ENCODE measurements at places on chromosomes 5 and 9. TPM values are rescaled to one million over a fixed set of nuclear protein-coding genes. Genes with fewer than 3 reads are reported as not detected.

- no peaks in the 10 kb centered on the region for H3K27me3 ChIP-seq
- no peaks in the 10 kb centered on the region for H3K4me1 ChIP-seq
- no peak for DNase-seq
- H3K36me3 ChIP-seq = no peaks in the 10 kb centered on the region
- H3K27ac ChIP-seq = no peak overlapping the region
- H3K4me3 ChIP-seq = no peak overlapping the region
Observed at GRCh38 chr9:108850293-108850897, 5.4 kb downstream of the ACTL7B start.

- no peak overlapping the region for H3K27ac ChIP-seq
- peaks cover 8% of the 10 kb centered on the region for H3K4me1 ChIP-seq
- H3K4me3 ChIP-seq = no peak overlapping the region
- no peaks in the 10 kb centered on the region for H3K27me3 ChIP-seq
Observed at GRCh38 chr5:39167972-39168342, 51.4 kb downstream of the FYB1 start.

DNA sequence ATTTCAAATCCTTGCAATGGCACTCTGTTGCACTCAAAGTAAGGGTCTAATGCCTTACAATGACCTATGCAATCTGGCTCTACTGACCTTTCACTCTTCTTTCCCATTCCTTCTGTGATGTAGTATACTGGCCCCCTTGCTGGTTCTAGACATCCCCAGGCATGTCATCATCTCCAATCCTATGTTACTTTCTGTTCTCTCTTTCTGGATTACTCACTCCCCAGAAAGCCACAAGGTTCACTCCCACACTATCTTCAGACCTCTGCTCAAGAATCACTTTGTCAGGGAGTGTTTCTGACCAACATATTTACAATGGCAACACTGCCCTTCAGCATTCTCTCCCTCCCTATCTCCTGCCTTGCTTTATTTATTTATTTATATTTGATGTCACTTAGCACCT lies 802.2 kb upstream of the WWC1 start:
- H3K27me3 ChIP-seq = no peaks in the 10 kb centered on the region
- no peak for DNase-seq
- no peaks in the 10 kb centered on the region for H3K36me3 ChIP-seq
- H3K27ac ChIP-seq = no peak overlapping the region

DNA sequence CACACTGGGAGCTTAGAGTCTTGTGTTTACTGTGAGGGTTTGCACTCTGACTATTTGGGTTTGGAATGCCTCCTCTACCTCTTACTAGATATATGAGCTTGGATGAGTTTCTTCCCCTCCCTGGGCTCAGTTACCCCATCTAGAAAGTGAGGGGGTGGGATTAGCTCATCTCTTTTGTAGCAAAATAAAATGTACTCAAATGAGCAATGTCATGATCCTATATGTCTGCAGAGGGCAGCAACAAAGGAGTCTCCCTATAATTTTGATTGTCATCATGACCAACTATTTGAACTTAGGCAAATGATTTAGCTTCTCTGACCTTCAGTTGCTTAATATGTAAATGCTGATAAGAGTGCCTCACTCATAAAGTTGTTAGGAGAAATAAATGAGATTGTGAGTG lies 109.0 kb downstream of the DPYSL3 start:
- H3K27ac ChIP-seq = no peak overlapping the region
- no peaks in the 10 kb centered on the region for H3K36me3 ChIP-seq
- H3K4me3 ChIP-seq = no peak overlapping the region
- DNase-seq = no peak
- H3K27me3 ChIP-seq = no peaks in the 10 kb centered on the region
- peaks cover 14% of the 10 kb centered on the region for H3K4me1 ChIP-seq

- DNase-seq = no peak
- H3K4me1 ChIP-seq = no peaks in the 10 kb centered on the region
- no peak overlapping the region for H3K4me3 ChIP-seq
- no peaks in the 10 kb centered on the region for H3K36me3 ChIP-seq
Observed at GRCh38 chr9:87883990-87884389, 1.3 kb downstream of the SPATA31E1 start.

DNA sequence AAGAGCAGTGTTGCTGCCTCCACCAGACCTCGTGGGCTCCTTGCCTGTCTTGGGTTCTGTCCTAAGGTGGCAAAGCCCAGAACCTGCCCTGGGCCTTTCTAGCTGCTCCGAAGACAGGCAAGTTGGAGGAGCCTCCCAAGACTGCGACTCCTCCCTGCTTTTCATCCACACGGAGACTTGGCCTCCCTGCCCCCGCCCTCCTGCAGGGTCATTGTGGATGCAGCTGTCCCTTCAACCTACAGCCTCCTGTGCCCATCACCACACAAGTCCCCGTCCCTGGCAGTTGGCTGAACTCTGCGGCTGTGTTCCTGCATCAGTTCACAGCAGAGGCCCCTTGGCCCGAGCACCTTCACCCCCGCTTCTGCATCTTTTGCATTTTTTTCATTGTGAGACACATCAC lies 59.2 kb downstream of the WNK2 start:
- no peak overlapping the region for H3K4me3 ChIP-seq
- no peaks in the 10 kb centered on the region for H3K4me1 ChIP-seq
- H3K36me3 ChIP-seq = no peaks in the 10 kb centered on the region
- no peaks in the 10 kb centered on the region for H3K27me3 ChIP-seq
- no peak overlapping the region for H3K27ac ChIP-seq

DNA sequence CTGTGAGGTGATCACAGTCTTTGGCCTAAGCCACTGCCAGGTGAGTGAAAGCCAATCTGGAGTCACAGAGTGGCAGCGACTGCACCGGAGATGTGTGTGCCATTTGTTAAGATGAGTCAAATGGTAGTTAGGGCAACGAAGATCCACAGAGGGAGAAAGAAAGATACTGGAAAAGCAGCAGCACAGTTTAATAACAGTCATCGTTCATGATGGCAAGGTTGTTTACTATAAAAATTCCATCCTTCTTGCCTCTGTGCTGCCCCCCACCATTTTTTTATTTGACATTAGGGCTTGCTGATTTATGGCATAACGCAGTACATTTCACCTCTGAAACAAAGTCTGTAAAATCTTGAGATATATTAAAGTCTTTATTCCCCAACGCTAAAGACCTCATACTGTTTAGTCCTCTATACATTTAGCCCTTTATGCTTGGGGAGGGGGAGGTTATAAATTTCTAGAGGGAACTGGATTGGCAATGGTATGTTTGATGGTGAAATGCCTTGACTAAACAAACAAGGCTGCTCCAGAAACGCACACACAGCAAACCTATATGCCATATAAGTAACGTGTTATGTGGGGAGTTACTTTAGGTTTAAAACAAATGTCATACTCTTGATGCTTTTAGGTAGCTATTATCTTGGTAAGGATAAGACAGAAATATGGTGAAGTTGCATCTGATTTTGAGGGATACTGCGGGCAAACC lies 55.8 kb upstream of the ABL1 start:
- H3K4me1 ChIP-seq = no peaks in the 10 kb centered on the region
- no peaks in the 10 kb centered on the region for H3K27me3 ChIP-seq
- no peaks in the 10 kb centered on the region for H3K36me3 ChIP-seq
- H3K4me3 ChIP-seq = no peak overlapping the region
- DNase-seq = no peak

GRCh38 chr5:68274847-68275651 lies 59.5 kb downstream of the PIK3R1 start:
- peak overlapping the region; percentile 1 for H3K27ac ChIP-seq
- H3K36me3 ChIP-seq = peaks cover 35% of the 10 kb centered on the region
- peaks cover 24% of the 10 kb centered on the region for H3K4me1 ChIP-seq
- no peak overlapping the region for H3K4me3 ChIP-seq
- DNase-seq = no peak
- H3K27me3 ChIP-seq = no peaks in the 10 kb centered on the region

DNA sequence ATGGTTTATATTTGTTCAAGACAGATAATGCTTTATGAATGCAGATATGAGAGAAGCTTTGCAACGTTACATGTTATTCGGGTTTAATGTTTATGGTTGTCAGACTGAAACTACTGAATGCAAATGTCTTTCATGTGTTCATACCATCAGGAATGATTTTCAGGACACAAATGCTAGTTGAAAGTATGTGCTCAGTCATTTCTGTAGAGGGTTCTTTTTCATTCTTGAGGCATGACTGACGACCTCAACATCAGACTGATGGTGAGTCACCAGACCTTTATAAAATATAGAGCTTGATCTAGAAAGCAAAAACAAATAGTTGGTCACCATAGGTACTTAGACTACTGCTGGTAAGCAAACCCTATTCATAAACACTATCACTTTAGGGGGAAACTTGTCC lies 287.3 kb upstream of the NUDT12 start:
- no peaks in the 10 kb centered on the region for H3K4me1 ChIP-seq
- no peak overlapping the region for H3K4me3 ChIP-seq
- no peaks in the 10 kb centered on the region for H3K36me3 ChIP-seq
- H3K27me3 ChIP-seq = no peaks in the 10 kb centered on the region
- no peak for DNase-seq

DNA sequence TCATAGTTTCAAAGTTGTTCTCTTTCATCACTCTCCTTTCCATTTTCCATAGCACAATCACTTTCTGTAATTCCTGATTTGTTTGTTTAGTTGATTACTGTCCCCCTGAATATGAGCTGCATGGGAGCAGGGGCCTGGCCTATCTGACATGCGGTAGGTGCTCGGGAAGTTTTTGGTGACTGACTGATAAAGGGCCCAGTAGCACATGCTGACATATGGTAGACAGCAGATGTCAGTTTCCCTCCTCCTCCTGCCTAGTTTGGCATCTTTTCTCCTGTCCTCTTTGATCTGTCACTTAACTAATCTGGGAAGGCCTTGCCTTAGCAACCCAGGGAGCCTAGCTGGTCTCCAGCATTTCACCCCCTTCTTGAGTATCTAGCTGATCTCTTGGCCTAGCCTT lies 14.4 kb downstream of the GALNT12 start:
- H3K4me1 ChIP-seq = no peaks in the 10 kb centered on the region
- no peaks in the 10 kb centered on the region for H3K27me3 ChIP-seq
- H3K27ac ChIP-seq = no peak overlapping the region
- H3K4me3 ChIP-seq = no peak overlapping the region

DNA sequence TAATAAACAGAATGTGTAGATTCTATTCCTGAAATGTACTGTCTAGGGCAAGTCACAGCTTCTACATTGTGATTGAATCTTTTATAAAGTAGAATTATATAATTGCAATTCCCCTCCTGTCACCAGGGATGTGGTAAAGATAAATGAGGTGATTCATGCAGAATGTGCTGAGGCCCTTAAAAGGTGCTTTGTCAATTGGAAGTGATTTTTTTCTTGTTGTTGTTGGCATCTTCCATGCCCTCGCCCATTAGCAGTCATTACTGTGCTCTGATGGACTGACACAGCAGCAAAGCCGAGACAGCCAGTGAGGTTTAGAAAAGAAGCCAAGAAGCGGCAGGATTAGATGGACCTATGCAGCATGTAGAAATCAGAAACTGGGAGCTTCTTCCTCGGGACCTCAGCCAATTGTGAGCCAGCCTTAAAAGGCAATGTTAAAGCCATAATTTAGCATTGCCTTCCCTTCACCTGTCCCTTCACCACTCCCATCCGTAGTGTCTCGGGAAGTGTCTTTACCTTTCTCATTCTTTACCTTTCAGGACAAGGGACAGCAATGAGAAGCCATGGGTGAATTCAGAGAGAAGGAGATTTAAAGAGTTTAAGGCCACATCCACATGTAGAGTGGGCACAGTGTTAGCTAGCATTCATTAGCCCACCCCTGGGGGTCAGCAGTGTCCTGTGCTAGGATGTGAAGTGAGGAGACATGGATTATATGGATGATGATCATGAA lies 257.8 kb downstream of the PLK2 start:
- DNase-seq = no peak
- H3K4me3 ChIP-seq = no peak overlapping the region
- no peak overlapping the region for H3K27ac ChIP-seq
- H3K27me3 ChIP-seq = no peaks in the 10 kb centered on the region
- no peaks in the 10 kb centered on the region for H3K4me1 ChIP-seq

The SARDH gene
- 0.79 TPM for total RNA-seq

The PFN3 gene
- total RNA-seq = not detected

The CCDC180 gene
- total RNA-seq = 30.0 TPM

The GAS1 gene
- 7.3 TPM for total RNA-seq

The NSA2 gene
- 42.2 TPM for total RNA-seq

The STKLD1 gene
- total RNA-seq = 3.1 TPM

The SCAI gene
- 26.1 TPM for total RNA-seq

The VDAC1 gene
- total RNA-seq = 91.9 TPM

The C9orf40 gene
- total RNA-seq = 2.0 TPM

The ENTPD8 gene
- total RNA-seq = not detected
